ENCODE measurements at places on chromosomes 2 and 18.
A peak's percentile ranks its signal among the peaks of the same experiment; 100 is the strongest.

- DNase-seq = no peak
These were observed 278.0 kb downstream of the CELF4 start for GRCh38 chr18:37287601-37288000.

DNA sequence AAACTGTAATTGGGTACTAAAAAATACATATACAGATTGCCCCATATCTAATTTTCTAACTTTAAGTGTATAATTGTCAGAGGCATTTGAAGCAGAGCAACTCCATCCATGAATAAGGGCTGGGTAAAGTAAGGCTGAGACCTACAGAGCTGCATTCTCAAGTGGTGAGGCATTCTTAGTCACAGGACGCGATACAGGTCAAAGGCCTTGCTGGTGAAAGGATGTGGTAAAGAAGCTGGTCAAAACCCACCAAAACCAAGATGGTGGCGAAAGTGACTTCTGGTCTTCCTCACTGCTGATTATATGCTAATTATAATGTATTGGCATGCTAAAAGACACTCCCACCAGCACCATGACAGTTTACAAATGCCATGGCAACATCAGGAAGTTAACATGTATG lies 50.0 kb downstream of the SLC8A1 start:
- no peak for DNase-seq

DNA sequence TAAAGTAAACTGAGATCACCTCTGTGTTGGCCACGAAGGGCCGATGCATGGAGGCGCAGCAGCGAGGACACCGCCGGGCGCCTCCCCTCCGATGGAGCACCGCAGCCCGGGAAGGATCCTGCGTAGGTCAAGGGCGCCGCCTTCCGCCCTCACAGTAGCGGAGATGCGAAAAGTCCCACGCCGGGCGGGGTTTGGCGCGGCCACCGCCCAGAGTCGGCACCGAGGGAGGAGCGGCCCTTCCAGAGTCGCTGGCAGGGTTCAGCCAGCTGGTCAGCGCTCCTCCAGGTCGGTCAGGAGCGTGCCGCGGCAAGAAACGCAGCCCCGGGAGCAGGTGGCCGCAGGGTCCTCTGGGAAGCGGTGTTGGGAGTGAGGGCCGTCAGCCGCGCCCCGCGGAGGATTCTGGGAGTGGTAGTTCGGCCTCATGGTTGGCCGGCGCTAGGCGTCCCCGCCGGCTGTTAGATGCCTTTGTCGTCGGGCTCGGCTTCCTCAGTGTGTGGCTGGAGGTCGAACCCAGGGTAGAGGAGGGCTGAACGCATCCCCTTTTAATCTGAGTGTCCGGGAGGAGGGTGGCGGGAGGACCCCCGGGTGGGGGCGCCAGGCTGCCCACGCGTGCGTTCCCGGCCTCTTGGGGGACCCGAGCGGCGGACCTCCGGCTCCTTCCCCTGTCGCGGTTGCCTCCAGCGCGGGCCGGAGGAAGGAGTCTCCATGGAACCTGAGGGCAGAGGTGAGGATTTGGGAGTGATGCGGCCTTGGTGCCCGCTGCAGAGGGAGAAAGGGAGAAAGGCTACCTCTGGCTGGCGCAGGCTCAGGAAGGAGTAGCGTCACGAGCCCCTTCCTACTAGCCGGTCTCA lies at the start of gene ZNF892:
TSS of gene ZNF892 (plus strand) at position 411 of the 851 bp plus-strand sequence. CDS start at position 706, 295 bp downstream.
- DNase-seq = peak; percentile 38

DNA sequence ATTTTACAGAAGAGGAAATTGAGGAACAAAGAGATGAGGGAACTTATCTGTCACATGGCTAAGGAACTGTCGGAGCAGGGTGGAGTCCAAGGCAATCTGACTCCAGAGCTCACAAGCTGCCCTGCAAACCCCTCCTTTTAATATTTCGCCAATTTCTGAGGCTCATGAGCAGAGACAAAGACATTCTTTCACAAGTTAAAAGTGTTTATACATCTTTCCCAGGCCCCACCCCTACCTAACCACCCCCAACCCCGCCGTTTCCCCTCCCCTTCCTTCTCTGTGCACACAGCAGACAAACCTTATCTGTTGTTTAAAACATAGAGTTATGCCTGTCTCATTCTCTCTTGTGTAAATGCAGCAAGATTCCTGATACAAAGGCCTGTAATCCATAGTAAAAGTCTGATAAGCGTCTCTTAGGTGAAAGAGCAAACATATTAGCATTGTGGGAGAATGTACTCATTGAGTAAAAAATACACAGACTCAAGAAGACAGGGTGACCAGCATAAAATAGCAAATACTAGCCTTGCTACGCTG lies 44.3 kb downstream of the EPHA4 start:
- no peak for DNase-seq

- no peak for DNase-seq
These were observed 249.0 kb upstream of the OSR1 start for GRCh38 chr2:19607400-19607799.

DNA sequence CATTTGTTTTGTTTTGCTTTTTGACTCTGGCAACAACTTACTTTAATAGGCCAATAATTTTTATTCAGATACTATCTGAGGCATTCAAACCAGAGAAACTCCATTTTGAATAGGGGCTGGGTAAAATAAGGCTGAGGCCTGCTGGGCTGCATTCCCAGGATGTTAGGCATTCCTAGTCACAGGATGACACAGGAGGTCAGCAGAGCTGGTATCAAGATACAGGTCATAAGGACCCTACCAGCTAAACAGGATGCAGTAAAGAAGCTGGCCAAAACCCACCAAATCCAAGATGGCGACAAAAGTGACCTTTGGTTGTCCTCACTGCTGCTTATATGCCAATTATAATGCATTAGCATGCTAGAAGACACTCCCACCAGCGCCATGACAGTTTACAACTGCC lies 102.2 kb upstream of the XPO1 start:
- DNase-seq = no peak
